NCI-H460 (cell line): ENCODE measurements at places on chromosomes 13 and 19.

- DNase-seq: no peak
These were observed 15.1 kb downstream of the NALCN start for GRCh38 chr13:101401196-101401595.

- no peak for DNase-seq
These were observed at the start of gene ETFB for GRCh38 chr19:51365965-51366388. Gene ETFB (minus strand): TSS chr19:51366388. CDS start chr19:51366326, 62 bp downstream.

DNA sequence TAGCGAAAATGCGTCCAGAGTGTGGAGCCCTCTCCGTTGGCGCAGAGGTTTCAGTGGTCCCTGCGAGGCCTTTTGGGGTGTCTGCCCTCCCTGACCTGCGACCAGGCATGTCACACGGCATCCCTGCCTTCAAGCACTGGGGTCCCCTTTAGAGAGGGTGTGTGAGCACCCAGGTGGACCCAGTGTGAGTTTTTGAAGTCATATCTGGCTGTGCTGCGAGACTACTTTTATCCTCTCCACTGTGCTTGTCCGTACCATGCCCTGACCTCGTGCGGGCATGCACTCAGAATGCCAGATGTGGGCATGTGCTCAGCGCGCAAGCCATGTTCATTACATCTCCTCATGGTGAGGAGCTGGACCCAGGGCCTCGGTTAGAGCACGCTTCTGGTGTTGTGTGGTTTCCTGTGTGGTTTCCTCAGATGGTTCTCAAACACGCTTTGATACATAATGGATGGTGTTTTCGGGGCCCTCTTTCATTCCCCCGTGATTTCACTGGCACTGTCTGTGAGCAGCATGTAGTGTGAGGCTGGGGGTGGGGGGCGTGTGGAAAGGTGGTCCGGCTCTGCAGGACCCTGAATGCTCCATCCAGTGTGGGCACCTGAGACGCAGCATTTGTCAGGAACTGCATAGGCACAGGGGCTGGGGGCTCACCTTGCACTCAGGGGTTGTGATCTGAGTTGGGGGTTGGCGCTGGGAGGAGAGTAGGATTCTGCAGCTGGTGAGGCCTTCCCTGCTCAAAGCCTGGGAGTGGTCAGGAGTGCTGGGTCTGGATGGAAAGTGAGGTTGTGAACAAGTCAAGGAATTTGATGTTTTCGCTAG, 2.3 kb downstream of the TFDP1 start:
- no peak for DNase-seq

GRCh38 chr19:6458695-6459261, 814 bp downstream of the SLC25A23 start:
- no peak for DNase-seq

DNA sequence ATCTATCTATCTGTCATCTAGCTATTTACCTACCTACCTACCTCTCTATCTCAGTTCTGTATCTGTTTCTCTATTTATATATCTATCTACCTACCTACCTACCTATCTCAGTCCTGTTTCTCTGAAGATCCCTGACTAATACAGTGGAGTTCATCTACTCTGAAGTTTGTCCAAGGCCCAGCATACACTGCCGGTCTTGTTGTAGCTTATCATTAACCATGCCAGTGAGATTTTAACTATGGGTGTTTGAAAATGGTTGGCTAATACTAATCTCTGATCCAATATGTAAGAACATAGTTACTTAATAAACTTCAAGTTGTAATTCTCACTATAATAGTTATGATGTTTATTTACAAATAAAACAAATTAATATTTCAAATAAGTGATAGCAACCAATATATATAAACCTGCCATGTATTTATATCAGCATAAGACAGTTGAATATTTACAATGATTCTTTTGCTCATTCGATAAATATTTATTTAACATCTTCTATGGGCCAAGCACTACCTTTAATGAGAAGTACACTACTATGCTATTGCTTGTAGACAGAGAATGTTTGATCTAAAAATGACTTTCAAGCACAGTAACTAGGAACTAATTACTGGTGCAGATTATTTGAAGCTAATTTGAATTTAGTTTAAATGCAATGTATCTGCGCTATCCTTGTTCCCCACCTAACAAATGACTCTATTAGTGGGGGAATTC, 242.1 kb downstream of the KLF5 start:
- DNase-seq: no peak

GRCh38 chr13:33205804-33206221, 79.7 kb downstream of the STARD13 start:
- no peak for DNase-seq

GRCh38 chr13:79183231-79183630, 222.8 kb downstream of the RBM26 start:
- DNase-seq: no peak

DNA sequence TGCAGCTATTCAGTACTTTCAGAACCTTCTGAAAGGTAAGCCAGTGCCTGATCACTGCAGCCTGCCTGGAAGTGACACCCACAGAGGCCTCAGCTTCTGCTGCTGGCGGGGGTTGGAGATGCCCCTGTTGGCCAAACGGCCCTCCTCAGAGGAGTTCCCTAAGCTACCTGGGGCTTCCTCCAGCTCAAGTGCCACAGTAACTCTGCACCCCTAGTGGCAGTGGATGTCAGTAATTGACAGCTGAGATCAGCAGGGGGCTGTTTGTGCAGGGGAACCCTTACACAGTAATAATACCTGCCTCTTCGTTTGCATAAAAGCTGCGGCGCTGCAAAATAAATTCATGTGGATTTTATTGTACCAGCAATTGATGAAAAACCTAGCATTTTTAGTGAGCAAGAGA, 28.9 kb downstream of the TDRD12 start:
- DNase-seq: no peak

DNA sequence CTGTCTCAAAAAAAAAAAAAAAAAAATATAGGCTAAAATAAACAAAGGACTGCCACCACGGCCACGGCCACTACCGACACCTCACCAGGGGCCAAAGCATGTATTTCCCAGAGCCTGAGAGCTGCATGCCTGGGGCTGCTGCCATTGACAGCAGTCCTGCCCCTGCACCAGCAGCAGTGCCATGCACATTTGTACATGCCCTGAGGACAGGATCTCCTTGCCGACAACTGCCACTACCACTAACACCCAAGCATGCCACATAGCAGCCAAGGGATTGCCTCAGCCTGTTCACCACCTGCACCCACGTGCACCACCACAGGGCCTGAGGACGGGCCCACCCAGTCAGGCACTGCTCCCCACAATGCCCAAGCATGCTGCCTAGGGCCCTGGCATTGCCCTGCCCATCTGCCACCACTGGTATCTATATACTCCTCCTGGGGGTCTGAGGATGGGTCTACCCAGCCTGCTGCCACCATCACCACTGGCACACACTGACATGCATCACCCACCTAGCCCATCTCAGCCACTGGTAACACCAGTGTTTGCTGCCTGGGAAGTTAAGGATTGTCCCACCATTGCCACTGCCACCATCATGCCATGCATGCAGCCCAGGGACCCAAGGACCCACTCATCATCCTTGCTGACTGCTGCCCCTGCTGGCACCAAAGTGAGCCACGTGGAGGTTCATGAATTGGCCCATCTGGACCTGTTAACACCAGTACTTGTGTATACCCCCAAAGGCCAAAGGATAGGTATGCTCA, 10.6 kb upstream of the NUP62 start:
- no peak for DNase-seq

DNA sequence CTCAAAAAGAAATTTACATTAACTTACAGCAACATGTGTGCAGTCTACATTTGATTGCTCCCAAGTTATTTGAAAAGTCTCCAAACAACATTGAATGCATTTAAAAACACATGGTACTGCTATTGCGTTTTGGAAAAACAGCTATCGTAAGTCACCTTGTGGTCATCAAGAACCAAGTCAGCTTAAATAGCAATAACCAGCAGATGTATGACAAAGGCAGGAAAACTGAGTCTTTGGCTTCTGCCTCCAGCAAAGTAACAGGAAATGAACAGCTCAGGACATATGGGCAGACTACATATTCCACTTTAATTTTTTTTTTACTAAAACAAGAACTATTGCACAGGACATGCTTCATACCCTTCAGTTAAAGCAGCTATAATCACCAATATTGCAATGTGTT, 580.6 kb upstream of the SPRY2 start:
- DNase-seq: no peak

DNA sequence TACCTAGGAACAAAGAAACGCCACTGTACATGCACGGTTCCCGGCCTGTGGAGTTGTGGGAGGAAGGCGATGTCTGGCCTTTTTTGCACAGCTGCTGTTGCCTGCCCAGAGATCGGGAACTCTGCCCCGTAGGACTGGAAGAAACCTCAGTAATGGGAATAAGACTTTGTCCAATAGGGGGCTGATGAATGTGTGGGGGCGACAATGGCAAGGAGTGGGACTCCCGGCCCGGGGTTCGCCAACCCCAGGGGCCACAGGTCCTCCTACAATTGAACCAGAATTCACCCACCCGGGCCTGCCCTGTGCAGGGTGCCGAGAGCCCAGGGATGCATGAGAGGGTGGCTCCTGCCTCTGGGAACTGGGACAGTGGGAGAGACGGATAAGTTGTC, 2.0 kb upstream of the CEBPA start:
- no peak for DNase-seq

DNA sequence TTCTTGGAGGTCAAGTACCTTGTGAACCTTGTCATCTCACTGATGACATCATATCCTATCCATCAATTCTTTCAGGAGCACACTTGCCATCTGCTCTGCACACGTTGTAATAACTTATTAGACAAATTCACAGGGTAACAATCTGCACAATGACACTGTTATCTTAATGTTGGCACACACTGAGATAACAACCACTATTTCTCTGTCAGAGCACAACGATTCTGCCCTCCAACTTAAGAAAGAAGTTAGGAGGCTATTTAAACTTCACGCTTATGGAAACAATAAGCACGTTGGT, 351.3 kb downstream of the DACH1 start:
- DNase-seq: no peak

DNA sequence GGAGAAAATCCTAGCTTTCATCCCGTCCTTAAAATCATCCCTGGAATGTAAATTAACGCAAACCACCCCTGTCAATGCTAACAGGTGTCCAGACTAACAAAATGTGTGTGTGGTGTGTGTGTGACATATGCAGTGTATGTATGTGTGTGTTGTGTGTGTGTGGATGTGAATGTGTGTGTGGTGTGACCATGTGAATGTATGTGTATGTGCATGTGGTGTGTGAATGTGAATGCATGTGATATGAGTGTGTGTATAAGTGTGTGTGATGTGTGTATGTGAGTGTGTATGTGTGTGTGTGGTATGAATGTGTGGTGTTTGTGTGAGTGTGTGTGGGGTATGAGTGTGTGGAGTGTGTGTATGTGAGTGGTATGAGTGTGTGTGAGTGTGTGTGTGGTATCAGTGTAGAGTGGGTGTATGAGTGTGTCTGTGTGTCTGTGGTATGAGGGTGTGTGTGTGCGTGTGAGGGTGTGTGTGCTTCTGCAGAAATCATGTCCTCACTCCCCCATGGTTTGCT, 190.8 kb downstream of the TEX29 start:
- no peak for DNase-seq

DNA sequence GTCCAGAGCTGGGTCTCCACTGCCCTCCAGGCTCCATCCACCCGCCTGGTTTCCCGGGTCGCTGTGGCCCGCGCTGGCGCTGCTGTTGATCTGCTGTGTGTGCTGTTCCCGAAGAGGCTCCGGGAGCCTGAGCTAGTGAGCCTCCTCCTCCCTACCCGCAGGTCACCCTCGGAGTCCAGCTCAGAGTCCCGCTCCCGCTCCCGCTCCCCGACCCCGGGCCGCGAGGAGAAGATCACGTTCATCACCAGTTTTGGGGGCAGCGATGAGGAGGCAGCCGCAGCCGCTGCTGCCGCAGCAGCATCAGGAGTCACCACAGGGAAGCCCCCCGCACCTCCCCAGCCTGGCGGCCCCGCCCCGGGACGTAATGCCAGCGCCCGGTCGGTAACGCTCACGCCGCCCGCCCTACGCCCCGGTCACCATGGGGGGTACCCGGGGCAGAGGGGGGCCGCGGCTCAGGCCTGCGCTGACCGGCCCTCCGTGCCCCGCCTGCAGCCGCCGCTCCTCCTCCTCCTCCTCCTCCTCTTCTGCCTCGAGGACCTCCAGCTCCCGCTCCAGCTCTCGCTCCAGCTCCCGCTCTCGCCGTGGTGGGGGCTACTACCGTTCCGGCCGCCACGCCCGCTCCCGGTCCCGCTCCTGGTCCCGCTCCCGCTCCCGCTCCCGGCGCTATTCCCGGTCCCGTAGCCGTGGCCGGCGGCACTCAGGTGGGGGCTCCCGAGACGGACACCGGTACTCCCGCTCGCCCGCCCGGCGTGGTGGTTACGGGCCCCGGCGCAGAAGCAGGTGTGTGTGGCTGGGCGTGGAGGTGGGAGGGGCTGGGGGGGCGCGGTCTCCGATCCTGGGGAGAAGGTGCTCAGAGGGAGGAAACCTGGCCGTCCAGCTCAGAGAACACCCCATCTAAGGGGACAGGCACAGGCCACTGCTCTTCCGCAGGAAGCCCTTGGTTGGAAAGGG, 12.2 kb downstream of the ZNF296 start:
- no peak for DNase-seq

DNA sequence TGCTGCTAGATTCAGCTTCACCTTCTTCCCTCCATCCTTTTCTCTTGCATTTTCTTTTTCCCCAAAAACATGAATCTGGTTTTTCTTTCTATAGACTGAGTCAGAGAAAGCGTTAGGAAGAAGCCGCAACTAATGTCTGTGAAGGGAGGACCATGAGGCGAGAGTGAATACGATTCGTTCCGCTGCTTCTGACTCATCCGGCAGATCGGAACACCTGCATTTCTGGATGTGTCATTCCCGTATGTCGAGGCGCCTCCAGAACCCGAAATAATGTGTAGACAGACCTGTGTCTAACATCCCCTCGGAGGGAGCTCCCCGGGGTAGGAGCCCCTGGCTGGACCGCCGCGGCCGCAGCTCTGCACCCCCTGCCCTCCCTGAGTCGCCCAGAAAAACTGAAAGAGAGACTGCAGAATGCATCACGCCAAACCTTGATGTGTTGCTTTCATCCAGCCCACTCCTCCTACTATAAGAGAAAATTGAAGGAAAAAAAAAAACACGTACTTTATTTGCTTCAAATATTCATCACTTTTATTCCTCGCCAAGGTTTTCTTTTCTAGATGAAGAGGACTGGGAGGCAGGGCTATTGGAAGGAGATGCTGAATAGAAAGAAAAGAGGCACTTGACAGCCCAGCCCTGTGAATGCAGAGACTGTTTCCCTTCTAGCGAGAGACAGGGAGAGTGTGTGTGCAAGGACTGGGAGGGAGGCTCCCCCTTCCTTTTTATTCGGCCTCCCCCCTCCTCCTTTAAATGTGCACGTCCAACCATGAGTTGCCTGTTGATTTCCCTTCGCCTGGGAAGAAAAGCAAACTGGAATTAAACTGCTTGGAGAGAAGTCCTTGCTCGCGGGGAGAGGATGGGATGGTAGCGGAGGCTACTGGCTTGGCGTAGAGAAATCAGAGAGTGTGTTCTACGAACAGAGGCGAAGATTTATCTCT, 616 bp upstream of the PCDH17 start:
- DNase-seq: no peak

- DNase-seq: no peak
These were observed 49.7 kb downstream of the TGDS start for GRCh38 chr13:94546061-94546839.
